ENCODE measurements at places on chromosomes 3 and 15.

DNA sequence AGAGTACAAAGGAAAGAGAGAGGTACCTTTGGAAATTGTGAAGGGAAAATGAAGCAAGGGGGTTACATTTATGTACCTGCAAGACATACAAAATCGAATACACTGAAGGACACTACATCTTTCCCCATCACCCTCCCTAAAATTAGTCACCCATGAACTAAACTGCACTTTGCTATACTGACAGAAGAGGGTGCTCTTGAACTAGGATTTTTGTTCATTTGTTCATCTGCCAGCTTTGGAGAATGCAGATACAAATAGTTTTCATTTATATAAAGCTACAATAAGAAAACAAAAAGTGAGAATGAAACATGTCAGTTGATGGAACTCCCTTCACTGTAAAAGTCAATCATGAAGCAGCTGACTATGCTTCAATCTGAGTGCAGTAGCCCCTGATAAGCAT lies 55.7 kb downstream of the PCCB start:
- DNase-seq = peak; percentile 35

- DNase-seq = no peak
Measured at GRCh38 chr3:197308591-197308990, 10.2 kb upstream of the DLG1 start.

- DNase-seq = peak; percentile 64
Measured at GRCh38 chr15:35630532-35630931, 84.6 kb upstream of the DPH6 start.

DNA sequence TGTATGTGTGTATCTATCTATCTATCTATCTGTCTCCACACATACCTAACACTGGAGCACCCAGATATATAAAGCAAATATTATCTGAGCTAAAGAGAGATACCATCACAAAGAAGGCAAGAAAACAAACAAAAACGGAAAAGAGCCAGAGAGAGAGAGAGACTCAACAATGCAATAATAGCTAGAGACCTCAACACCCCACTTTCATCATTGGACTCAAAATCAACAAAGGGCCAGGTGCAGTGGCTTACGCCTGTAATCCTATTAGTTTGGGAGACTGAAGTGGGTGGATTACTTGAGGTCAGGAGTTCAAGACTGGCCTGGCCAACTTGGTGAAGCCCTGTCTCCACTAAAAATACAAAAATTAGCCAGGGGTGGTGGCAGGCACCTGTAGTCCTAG lies 23.4 kb downstream of the NCBP2 start:
- DNase-seq = peak; percentile 69

GRCh38 chr15:99717161-99718009 lies 15.9 kb downstream of the LYSMD4 start:
- DNase-seq = no peak

GRCh38 chr3:12722226-12722625 lies 36.8 kb downstream of the TMEM40 start:
- no peak for DNase-seq

Measured in DMS53 (cell line).